Fibroblast of skin of abdomen (primary cell): ENCODE measurements at places on chromosomes 3 and 15.

- peak; percentile 18 for DNase-seq
Observed at GRCh38 chr3:57855281-57855680, 99.2 kb downstream of the SLMAP start.

DNA sequence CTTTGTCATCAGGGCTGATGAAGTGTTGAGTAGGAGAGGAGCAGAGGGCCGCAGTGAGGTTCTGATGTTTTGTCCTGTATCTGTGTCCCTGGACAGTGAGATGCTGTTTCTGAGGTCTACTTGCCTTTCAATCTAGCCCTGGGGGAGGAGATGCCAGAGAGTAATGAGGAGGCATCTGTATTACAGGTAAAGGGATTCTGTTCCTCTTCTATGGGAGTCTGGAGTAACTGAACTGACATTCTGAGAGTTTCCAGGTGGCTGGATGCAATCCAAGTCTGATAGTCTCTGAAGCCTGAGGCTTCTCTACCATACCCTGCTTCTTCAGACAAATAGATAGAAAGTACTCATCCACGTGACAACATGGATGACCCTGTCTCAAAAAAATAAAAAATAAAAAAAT, 60.9 kb downstream of the IL12A start:
- no peak for DNase-seq

DNA sequence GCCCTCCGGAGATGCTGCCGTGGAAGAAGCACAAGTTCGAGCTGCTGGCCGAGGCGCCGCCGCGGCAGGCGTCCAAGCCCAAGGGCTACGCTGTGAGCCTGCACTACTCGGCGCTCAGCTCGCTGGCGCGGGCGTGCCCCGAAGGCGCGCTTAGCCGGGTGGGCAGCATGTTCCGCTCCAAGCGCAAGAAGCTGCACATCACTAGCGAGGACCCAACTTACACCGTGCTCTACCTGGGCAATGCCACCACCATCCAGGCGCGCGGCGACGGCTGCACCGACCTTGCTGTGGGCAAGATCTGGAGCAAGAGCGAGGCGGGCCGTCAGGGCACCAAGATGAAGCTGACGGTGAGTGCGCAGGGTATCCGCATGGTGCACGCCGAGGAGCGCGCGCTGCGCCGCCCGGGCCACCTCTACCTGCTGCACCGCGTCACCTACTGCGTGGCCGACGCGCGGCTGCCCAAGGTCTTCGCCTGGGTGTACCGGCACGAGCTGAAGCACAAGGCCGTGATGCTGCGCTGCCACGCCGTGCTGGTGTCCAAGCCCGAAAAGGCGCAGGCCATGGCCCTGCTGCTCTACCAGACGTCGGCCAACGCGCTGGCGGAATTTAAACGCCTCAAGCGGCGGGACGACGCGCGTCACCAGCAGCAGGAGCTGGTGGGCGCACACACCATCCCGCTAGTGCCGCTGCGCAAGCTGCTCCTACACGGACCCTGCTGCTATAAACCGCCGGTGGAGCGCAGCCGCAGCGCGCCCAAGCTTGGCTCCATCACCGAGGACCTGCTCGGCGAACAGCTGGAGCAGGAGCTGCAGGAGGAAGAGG, 1.3 kb downstream of the FAM43A start:
- peak; percentile 49 for DNase-seq

DNA sequence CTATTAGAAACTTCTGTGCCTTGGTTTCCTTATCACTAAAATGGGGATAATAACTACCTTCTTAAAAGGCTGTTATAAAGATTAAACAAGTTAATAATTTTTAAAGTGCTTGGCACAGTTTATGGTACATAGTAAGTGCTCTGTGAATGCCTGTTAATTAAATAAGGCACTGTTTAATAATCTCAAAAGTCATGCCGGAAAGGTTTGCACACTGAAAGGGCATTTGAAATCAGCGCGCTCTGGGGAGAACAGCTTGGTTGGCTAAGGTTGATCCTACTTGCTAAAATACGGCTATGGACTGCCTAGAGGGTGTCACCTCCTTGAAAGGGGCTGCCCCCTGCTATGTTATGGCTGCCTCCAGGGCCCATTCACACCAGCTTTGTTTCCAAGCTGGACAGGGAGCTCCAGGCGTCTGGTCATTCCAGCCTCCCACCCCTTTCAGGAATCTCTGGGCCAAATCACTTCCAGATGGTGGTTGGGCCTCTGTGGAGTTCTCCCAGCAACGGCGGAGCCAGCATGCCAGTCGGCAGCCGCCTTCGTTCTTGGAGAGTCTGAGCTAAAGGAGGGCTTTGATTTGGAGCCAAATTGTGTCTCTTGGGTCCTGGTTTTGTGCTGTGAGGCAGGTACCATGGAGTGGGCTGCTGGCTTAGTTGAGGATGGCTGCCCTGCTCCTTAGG, 5.9 kb downstream of the FLNB start:
- peak; percentile 94 for DNase-seq

- DNase-seq = no peak
Observed at GRCh38 chr3:109413049-109413448, 75.7 kb upstream of the DPPA4 start.

DNA sequence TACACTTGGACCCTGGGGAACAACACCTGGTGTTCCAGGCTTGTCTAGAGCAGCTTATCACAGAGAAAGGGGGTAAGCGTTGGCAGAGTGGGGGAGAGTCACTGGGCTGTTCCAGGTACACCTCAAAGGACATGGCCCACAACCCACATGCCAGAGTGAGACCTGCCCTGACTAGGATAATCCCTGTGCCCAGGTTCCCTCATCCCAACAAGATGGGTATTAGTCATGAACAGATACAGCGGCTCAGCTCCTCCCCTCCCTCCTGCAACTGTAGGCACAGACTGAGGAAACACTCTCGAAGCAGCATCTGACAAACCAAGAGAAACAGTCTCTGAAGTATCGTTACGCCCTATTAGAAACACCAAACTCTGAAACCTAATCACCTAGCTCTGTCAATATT, 32.1 kb upstream of the RPS17 start:
- no peak for DNase-seq

DNA sequence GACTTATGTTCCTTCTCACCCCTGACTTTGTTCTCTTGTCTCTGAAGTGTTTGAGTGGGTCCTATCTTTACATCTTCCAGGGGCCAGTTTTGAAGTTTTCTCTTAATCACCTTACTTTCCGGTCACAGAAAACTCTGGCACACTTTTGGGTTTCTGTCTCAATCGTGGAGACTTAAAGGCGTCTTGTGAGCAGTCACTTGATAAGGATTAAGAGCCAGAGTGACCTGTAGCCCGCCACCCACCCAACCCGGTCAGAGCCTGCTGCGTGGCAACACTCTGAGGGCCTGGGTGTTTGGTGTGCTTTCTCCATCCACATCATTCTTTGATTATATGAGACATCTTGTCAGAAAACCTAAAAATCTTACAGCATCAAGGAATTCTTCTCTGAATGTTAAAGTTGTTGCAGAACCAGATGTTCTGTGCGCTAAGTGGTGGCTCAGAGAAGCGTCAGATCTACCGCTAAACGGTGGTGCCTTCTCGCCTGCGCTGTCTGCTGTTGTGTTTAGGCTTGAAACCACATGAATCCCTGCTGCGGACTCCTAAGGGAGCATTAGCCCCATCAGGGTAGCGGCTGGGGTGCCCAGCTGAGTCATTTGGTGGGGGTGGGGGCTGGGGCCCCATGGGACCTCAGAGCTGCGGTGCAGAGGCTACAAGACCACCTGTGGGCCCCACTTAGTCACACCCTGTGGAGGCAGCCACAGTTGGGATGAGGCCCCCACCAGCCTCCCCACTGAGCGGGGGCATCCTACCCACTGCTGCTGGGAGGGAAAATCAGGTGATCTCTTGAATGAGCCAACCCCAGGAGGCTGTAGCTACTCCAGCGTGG, 158.7 kb upstream of the BHLHE40 start:
- DNase-seq = no peak
